Activated naive CD4-positive, alpha-beta T cell treated with anti-CD3 and anti-CD28 coated beads for 36 hours (primary cell): ENCODE measurements at places on chromosomes 6 and 20. TPM values are rescaled to one million over a fixed set of nuclear protein-coding genes. Genes with fewer than 3 reads are reported as not detected.

- DNase-seq, result no peak
Observed at GRCh38 chr6:110285306-110286060, 72.7 kb downstream of the METTL24 start.

The KIAA0408 gene
- total RNA-seq, result 3.1 TPM

DNA sequence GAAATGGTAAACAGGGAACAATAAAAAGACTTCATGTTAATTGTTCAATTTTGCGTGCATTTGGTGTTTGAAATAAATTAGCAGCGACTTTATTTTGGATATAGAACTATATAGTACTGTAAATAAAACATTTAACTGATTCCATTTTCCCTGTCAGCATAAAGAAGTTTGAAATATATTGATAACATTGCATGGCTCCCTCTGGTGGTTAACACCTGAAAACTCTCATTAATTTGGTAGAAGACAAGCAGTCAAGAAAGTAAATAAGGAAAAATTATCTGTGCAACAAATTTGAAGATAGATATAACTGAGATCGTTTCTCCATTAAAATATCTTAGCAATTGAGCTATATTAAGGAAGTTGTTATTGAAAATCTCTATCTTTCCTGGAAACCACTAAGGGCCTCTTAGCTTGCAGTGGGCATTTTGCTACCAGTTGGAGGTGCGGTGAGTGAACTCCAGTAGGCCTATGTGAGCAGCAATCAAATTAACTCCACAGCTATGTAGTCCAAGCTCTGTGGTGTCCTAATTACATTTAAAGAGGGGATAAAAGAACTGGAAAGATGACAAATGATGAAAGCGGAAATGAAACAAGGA lies 435.7 kb upstream of the FKBP1C start:
- DNase-seq, result no peak

GRCh38 chr6:47042275-47042791 lies at the start of gene ADGRF1:
TSS of gene ADGRF1 (minus strand) at chr6:47042332. CDS start at chr6:47029061, 13,271 bp downstream.
- DNase-seq, result no peak

GRCh38 chr6:13120483-13121482 lies 207.6 kb downstream of the TBC1D7 start:
- DNase-seq, result no peak

- no peak for DNase-seq
Observed at GRCh38 chr6:44105146-44105545, 22.1 kb downstream of the MRPL14 start.
